ENCODE measurements at places on chromosomes 12 and 14.

DNA sequence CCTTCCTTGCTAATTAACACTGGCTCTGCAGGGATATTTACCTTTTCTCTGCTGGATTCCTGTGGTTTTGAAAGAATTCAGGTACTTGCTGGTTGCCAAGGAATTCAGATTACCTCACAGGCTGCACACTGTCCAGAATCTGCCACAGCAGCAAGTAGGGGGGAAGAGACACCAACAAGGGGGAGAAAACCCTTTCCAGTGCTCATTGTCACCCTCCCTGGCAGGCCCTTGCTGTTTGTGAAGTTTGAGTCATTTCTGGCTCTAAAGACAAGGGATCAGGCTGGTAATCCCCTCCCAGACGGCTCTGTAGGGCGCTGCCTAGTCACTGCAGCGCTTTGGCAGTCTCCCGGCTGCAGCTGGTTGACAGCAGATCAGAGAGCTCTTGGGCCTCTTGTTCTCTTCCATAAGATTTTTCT lies 50.8 kb downstream of the TTLL5 start:
- DNase-seq = peak; percentile 93

DNA sequence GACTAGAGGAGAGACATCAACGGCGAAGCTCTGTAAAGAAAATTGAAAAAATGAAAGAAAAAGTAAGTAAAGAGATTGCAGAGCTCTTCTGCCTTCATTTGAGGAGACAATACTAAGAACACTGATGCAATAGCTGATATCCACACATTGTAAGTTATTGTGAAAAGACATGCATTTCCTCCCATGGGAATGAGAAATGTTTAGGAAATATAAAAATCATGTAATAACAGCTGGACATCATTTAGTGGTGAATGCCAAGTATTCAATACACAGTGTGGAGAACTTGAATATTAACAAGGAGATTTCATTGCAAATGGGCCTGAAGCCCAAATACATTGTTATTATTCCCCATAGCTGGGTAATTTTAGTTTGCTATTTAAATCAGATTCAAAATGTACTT lies 179.2 kb downstream of the KICS2 start:
- peak; percentile 49 for DNase-seq

DNA sequence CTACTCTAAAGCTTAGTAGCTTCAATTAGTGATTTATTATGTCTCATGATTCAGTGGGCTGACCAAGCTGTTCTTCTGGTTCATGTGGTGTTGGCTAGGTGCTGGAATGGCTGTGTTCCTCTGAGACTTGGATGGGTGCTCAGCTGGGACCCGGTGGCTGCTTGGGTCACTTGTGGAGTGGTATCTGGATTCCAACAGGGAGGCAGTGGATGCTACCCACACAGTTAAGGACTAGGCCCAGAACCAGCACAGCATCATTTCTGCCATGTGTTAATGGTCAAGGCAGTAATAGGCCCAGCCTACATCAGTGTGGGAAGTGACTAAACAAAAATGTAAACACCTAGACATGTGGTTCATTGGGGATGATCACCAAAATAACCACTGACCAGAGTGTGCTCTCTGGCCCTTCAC lies 72.2 kb downstream of the FGD4 start:
- DNase-seq = no peak

DNA sequence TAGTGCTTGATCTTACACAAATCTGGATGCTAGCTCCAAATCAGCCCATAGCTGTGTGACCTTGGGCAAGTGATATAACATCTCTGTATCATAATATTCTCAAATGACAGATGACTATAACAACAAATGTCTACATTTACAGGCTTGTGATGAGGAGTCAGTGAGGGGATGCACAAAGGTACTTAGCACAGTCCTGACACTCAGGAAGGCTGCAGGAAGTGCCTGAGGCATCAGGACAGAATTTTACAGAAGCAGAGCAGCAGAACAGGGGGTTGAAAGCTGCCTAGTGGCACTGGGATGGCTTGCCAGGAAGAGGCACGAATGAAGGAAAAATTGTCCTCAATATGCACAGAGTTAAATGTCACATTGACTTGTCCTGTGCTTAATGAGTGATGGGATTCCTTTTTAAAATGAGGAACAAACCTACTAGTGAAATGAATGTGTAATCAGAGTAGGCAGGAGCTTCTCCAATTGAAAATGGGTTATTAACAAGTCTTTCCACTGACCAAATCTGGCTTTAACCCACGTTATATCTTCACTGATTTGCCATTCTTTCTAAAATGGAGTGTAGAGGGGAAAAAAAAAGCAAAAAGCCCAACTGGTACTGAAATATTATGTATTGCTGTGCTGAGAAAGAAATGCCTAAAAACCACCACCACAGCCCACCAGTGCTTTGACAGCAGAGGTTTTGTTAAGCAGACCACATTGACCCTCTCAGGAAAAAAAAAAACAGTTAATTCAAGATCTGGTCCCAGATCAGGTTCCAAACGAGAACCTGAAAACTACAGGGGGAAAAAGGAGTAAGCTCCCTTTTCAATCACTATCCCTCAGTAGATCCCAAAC lies 11.6 kb downstream of the BTG1 start:
- DNase-seq = no peak

DNA sequence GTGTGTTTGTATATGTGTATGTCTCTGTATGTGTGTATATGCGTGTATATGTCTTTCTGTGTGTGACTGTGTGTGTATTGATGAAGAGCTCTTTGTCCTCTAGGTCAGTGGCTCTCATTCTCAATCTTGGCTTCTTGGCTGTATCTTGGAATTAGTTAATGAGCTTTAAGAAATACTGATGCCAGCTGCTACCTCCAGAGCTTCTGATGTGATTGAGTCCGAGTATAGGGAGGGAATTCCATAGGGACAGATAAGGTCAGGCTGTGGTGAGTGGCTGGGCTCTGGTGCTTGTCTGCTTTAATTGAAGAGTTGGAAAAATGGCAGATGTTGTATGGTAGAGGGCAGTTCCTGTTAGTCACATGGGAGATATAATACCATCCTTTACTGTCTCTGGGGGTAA lies 140.1 kb downstream of the C12orf75 start:
- DNase-seq = no peak

Measured in lung (tissue), 17 donors.